MM.1S (cell line): ENCODE measurements at places on chromosomes 7 and 10.

- DNase-seq = no peak
Measured at GRCh38 chr7:31991846-31992245, 78.4 kb downstream of the PDE1C start.

- no peak for DNase-seq
Measured at GRCh38 chr10:51620131-51620530, 79.3 kb downstream of the CSTF2T start.

- peak; percentile 25 for DNase-seq
Measured at GRCh38 chr10:5654218-5654755, 12.1 kb downstream of the ASB13 start.

GRCh38 chr10:99579971-99580370 lies 40.3 kb downstream of the SLC25A28 start:
- no peak for DNase-seq

DNA sequence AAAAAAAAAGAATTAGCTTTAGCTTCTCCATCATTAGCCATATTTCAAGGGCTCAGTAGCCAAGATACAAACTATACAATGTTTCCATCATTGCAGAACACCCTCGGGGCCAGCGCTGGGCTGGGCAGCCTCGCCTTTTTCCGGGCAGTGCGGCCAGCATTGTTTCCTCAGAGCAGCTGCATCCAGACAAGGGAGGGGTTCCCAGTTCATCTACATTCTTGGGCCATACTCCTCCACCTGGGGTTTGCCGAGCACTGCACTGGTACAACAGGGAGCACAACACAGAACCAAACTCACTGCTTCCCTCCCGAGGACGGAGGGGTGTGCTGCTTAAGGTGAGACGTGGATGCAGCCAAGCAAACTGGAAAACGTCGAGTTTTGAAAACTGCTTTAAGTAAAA lies 2.4 kb upstream of the PKD1L1 start:
- DNase-seq = no peak

GRCh38 chr7:92904244-92905131 lies 68.1 kb upstream of the CDK6 start:
- no peak for DNase-seq
